ENCODE measurements at places on chromosomes 12 and 14.

DNA sequence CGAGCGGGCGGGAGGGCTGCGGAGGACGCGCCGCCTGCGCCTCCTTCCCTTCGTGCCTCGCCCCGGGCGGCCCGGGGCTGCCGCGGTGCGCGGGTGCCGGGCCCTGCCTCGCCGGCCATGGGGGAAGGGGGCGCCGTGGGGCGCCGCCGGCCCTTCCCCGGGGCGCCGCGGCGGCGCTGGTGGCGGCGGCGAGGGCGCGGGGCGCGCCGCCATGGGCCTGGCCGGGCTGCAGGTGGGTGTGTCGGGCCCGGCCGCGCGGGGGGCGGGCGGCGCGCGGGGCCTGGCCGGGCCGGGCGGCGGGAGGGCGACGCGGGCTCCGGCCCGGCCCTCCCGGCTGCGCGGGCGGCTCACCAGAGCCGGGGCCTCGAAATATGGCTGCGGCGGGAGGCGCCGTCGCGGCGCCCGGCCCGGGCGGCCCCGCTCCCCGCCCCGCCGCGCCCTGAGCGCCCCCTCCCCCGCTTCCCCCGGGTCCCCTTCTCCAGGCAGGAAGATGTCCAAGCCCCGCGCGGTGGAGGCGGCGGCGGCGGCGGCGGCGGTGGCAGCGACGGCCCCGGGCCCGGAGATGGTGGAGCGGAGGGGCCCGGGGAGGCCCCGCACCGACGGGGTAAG is 5.1 kb downstream of the KMT5A start:
- no peak for DNase-seq

- DNase-seq = no peak
These were observed 1.9 kb downstream of the PCNX4 start for GRCh38 chr14:60093606-60094005.

DNA sequence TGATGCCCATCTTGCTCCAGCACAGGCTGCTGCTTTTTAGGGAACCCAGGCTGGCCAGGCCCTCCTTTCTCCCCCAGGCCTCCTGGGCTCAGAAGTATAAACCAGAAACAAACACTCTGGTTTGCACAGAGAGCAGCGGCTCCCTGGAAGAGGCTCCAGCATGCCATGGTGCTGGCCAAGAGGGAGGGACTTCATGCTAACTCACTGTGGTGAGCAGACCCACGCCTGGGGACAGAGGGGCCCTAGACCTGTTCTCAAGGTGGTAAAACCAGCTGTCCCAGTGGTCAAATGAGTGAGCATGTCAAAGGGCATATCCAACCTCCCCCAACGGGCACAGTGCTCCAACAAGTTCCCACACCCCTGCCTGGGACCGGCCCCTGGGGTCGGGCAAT is 15.5 kb downstream of the BCL11B start:
- DNase-seq = no peak

DNA sequence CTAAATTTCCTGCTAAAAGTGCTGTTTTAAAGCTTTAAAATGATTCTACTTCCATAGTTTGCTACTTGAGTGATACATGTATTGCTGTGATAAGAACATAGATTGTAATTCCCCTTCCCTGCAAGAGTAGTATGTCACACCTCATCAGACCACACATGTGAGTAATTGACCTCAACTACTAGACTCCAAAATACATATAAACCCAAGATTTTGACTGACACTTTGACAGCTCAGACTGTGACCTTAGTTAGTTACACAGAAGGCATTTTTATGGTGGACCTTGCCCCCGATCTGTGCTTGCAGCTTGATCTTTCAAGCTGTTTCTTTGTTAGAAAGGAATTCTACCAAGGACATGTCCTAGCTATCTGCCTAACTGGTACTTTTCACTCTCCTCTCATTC is 18.6 kb downstream of the APOBEC1 start:
- DNase-seq = no peak

GRCh38 chr14:61145903-61146481 is 135.1 kb downstream of the TMEM30B start:
- DNase-seq = no peak

- no peak for DNase-seq
These were observed 8.0 kb upstream of the EVL start for GRCh38 chr14:100056964-100057795.

DNA sequence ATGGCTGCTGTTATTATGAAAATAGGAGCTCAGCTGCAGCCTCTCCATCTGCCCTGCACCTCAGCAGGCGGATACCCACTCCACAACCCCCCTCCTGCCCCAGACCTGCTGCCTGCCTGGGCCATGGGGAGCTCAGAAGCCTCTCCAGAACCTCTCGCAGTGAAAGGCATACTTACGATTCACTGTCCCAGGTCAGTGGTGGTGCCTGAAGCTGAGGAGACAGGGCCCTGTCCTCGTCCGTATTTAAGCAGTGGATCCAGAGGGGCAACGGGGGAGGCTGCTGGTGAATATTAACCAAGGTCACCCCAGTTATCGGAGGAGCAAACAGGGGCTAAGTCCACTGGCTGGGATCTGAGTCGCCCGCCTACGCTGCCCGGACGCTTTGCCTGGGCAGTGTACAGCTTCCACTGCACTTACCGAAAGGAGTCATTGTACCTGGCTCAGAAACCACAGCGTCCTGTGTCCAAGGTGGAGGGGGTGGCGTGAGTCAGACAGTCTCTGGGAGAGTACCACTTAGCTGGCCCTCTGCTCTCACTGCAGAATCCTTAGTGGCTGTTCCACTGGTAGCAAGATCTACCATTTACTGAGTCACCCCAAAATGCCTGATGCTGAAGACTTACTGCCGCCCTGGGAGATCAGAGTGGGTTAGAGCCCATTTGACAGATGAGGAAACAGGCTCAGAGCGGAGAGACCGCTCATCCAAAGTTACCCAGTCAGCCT is at the start of gene SERPINA1:
Gene SERPINA1 (minus strand): TSS at position 219 of the 720 bp plus-strand sequence. CDS start 5,365 bp downstream, outside the sequence.
- no peak for DNase-seq

- no peak for DNase-seq
These were observed 9.5 kb upstream of the GSG1 start for GRCh38 chr12:13112968-13113367.

DNA sequence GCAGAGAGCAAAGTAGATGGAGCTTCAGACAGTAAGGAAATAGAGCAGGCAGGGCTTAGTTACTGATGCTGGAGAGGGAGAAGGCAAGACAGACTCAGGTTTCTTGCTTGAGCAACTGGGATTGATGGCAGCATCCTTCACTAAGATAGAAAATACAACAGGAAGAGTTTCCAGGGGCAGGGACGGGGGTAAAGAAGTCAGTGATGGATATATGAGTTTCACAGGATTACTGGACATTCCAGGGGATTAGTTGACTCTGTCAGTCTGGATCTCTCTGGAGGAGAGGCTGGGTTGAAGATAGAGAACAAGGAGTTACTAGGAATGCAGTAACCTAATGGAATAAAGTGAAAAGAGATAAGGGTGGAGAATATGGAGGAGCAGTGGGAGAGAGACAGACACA is 74.5 kb upstream of the ATF1 start:
- no peak for DNase-seq

DNA sequence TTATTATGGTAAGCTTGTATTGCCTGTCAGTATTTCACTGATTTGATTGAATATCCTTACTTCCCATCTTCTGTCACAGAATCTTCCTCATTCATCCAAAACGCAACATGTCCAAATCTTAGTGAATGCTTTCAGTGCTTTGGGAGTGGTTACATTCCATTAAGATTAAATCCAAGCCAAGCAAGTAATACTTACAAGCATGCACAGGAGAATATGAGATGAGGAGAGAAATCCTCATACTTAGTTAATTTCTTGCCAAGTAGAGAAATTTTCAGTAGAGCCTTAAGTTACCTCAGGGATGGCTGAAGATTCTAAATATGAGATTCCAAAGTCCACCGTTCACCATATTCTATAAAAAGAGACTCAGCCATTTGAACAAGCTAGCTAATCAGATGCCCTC is 316.0 kb downstream of the RAD51B start:
- no peak for DNase-seq

DNA sequence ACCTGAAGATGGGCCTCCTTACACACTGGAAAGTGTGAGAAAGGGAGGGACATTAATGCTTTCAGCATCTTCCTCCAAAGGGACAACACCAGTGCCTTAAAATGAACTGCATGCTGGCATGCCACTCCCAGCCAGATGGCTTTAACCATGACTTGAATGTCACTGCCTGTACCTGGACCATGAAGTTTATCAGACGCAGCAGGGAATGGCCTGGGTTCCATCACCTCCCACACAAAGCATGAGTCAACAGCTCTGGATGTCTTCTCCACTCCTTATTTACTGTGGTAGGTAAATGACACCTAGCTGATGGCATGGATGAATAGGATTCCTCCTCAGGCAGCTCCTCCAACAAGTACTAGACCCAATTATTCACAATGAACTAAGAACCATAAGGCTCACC is 645.6 kb downstream of the SOX5 start:
- no peak for DNase-seq

Measured in stimulated activated CD4-positive, alpha-beta T cell treated with anti-CD3 and anti-CD28 coated beads, Interleukin-4, amount 100 ng/mL, for 4 hours (primary cell).